ENCODE measurements at places on chromosomes 3 and 15.
A peak's percentile ranks its signal among the peaks of the same experiment; 100 is the strongest.

GRCh38 chr3:98892263-98892662 lies 9.2 kb downstream of the DCBLD2 start:
- no peak for DNase-seq

- DNase-seq, result no peak
These were observed 1161.4 kb downstream of the OTOL1 start for GRCh38 chr3:162658003-162658402.

- DNase-seq, result no peak
These were observed 82.0 kb downstream of the MRPL46 start for GRCh38 chr15:88385078-88385700.

DNA sequence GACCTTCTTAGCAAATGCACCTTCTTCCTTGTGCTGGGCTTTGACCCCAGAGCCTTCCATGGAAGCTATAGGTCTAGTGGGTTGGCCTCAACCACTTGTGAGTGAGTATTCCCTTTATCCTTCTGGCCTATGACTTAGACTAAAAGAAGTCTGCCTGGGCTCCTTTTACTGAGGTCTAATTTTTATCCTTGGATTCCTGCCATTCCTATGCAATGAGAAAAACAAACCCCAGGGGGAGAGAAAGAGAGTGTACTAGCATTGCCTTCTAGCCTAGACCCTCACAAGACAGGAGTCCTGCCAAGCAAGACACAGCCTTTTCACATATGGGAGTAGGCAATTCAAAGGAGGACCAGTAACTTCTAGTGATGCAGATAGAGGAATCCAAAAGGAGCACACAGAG lies 155.4 kb downstream of the PPM1L start:
- DNase-seq, result no peak

DNA sequence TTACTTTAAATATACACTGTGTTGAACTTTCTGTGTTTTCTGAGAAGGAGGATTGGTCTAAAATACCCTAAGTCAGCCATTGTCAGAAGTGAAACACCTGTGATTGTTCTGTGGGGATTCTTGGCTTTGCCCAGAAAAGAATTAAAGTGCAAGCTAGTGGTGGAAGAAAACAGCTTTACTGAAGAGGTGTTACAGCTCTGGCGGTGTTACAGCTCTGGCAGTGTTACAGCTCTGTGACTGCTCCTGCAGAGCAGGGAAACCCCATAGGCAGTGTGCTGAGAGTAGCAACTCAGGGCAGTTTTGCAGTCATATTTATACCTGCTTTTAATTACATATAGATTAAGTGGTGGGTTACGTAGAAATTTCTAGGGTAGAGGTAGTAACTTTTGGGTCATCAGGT lies 66.6 kb downstream of the C3orf20 start:
- no peak for DNase-seq

- DNase-seq, result no peak
These were observed 10.3 kb downstream of the RHOV start for GRCh38 chr15:40863660-40864270.

GRCh38 chr15:100114100-100114499 lies 227.7 kb downstream of the ADAMTS17 start:
- no peak for DNase-seq

DNA sequence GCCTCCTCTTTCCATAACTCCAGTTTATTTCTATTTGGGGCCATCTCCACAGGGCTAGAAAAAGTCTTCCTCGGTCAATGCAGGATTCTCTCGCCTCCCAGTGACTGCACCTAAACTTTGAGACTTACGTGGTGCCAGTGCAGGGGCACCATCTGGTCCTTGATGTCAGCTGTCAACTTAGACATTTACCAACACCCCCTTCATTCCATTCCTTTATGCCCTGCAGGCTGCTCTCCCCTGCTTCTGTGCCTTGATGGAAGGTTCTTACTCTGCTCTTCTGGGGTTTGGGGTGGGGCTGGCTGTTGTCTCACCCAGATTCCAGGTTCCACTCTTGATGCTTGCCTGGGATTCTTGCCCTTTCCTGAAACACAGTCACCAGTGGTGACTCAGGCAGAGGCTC lies 101.8 kb downstream of the ST8SIA2 start:
- DNase-seq, result no peak

- DNase-seq, result no peak
These were observed 265.3 kb downstream of the CD47 start for GRCh38 chr3:107825556-107825955.

- no peak for DNase-seq
These were observed 325.7 kb downstream of the MAGI1 start for GRCh38 chr3:65713016-65713415.

DNA sequence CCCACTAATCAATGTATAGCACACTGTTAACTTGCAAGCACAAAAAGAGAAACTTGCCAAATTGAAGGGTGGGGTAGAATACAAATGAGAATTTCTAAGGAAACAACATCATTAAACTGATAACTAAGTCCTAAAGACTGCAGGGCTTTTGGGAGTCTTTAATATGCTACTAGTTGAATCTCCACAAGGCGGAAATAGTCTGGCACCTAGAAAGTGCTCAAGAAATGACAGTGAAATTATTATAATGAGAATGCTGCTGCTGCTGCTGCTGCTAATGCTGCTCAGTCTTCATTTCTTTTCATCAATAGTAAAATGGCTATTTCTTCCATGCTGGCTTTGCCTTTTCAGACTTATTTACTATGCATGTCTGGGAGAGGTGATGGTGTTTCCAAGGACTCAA lies 91.8 kb downstream of the BTD start:
- DNase-seq, result no peak

GRCh38 chr3:174294616-174295015 lies 564.5 kb upstream of the NAALADL2 start:
- DNase-seq, result no peak

DNA sequence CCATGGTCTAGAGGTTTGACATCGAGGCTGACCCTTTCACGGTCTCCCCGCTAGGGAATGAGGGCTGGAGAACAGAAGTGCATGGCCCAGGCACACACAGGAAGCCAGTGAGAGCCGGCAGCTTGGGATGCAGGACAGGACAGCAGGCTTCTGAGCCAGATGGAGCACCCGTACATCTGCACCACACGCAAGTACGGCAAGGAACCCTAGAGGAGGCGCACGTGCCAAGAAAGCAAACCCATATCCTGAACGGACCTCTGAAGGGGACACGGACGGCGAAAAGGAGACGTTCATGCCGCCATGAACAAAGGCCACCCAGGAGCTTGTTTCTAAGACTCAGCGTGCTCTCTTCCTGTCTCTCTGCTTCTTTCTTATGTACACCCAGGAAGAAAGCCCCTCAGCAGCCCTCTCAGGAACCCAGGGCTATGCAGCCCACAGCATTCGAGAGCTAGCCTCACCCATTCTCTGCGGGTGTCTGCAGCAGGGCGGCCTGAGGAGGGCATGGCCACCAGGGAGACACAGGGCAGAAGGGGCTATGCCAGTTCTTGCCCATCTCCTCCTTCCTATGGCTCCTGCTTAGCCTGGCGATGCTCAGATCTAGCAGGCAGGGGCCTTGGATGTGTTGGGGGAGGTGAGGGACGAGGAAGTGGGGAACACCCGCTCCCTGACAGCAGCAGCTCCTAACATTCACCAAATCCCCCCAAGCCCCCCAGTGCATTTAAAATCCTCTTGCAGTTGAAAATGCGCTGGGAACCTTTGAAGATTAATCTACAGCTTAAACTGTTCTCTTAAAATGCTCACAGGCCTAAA lies 81.3 kb downstream of the PCSK6 start:
- DNase-seq, result no peak

- peak; percentile 97 for DNase-seq
These were observed at the start of gene CRTAP for GRCh38 chr3:33113772-33114621. TSS of gene CRTAP (plus strand) at chr3:33114014. CDS start at chr3:33114078, 64 bp downstream.

- no peak for DNase-seq
These were observed 36.7 kb downstream of the POC1A start for GRCh38 chr3:52117537-52117936.

GRCh38 chr3:181906338-181906737 lies 194.6 kb downstream of the SOX2 start:
- no peak for DNase-seq

DNA sequence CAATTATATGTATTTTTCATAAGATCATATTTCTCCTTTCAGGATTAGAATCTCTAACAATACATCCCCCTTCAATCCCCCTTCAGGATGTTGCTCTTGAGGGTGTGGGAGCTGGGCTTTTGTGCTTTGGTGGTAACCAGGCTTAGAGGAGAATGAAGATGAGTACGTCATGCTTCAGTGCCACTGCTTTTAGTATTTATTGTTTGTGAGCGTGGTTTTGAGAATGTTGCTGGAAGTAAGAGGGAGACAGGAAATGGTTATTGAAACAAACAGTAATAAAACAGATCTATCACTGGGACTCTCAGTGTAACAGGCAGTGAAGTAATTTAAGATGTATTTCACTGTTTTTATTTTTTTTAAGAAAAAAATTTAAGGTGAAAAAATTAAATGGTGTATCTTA lies 35.3 kb downstream of the GBE1 start:
- DNase-seq, result no peak

GRCh38 chr3:72860053-72860452 lies 11.8 kb upstream of the SHQ1 start:
- DNase-seq, result no peak

- no peak for DNase-seq
These were observed 90.3 kb upstream of the SUCLG2 start for GRCh38 chr3:67744699-67745098.

GRCh38 chr3:179037351-179037750 lies 34.3 kb downstream of the ZMAT3 start:
- DNase-seq, result peak; percentile 47

DNA sequence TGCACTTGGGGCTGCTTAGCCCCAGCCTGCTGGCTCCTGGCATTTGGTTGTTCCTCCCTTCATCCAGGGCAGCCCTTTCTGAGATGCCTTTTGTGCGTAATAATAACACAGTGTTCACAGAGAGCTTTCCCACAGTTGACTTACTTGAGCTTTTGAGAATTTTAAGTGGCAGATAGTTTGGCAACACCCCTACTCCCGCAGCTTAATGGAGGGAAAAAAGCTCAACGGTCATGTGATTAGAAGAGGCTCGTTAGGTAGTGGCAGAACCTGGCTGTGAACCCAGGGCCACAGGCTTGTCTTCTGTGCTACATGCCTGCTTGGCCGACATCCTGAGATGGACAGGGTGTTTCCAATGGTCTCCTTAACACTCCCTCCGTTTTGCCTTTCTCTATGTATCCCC lies 4.7 kb downstream of the KBTBD13 start:
- DNase-seq, result no peak

DNA sequence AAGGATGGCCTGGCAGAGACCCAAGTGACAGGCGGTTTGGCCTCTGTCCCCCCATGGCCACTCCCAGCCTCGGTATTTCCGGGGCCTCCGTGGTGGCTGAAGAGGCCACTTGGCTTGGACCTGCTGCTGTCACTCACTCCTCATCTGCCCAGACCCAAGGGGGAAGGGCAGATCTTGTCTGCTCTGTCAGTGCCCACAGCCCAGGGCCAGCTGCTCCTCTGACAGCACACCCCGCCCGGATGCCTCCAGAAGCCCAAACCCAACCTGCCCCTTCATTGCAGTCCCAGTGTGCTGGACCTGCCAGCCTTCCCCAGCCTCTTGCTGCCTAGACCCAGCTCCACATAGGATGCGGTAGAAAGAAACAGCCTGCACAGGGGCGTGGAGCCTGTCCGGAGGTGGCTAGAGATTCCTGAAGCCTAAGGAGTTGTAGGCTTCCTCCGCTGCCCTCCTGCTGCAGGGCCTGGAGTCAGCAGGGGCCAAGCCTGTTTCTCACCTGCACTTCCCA lies 52.0 kb downstream of the MAGEF1 start:
- DNase-seq, result no peak

DNA sequence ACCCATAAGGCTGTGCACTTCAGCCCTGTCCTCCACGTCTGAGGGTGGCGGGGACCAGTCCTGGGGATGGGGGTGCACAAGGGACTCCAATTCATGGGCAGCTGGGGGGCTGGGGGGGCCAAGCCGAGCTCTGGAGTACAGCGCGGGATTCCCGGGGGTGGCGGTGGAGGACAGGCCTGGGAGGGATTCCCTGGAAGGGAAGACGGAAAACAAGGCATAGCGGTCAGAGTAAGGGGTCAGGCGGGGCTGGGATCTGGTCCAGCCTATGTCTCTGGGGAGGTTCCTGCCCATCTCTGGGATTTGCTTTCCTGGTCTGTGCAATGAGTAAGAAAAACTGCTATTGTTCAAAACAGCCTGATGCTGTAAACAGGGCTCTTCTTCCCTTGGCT lies 8.1 kb upstream of the IGDCC3 start:
- no peak for DNase-seq

DNA sequence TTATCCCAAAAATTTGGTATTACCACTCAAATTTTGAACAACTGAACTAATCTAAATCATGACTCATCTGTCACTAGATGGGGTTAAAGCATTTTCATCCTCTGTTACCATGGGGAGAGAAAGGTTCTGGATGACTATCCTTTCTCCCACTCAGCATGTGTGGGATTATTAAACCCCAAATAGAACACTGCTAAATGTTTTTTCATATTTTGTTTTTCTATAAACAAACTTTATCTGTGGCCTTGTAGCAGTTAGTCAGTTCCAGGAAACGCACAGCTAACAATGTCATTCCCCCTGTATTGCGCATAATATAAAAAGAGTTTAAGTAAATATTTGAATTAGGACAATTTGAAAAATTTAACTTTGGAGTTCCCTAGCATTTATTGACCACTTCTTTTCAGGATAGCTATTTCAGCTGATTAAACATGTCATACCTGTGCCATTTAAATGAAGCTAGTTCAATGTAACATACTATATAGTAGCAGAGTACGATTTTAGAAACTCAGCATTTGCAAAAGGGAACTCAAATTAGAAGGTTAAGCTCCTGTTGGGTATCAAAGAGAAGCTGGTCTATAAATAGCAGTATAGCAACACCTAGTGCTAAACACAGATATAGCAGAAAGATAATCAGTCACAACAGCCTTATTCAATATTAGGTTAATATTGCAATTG lies 9.2 kb upstream of the TMEM212 start:
- no peak for DNase-seq

GRCh38 chr3:14719006-14719405 lies 44.1 kb downstream of the C3orf20 start:
- no peak for DNase-seq

DNA sequence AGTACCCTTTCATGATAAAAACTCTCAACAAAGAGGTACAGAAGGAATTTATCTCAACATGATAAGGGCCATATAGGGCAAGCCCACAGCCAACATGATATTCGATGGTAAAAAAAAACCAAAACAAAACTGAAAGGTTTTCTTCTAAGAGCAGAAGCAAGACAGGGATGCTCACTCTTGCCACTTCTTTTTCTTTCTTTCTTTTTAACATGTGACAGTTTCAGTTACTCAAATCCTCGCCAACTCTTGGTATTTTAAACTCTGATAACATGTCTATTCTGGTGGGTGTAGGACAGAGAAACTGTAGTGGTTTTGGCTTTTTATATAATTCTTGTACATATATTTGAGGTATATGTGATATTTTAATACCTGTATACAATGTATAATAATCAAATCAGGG lies 74.0 kb upstream of the NMNAT3 start:
- no peak for DNase-seq

- no peak for DNase-seq
These were observed 8.1 kb downstream of the CEMIP start for GRCh38 chr15:80787316-80787715.

- DNase-seq, result no peak
These were observed 280.7 kb downstream of the NFKBIZ start for GRCh38 chr3:102129760-102130608.

DNA sequence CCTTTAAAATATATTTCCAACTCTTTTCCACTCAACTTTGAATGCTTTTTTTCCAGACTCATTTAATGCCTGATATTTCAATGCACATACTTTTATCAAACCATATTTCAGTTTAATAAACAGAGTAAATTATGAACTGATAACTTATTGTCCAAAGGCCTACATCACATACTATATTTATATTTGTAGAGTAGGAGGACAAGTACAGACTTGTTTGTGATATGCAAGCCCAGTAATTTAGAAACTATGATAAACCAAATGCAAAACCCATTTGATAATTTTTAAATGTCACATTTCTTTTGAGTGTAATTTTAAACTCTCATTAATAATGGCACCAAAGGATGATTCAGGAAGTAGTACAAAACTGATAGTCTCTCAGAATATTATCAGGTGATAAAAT lies 3.3 kb downstream of the RFX7 start:
- no peak for DNase-seq
